ENCODE measurements at places on chromosomes 2 and 18.

GRCh38 chr2:195961873-195962272, 106.8 kb downstream of the DNAH7 start:
- no peak for DNase-seq

DNA sequence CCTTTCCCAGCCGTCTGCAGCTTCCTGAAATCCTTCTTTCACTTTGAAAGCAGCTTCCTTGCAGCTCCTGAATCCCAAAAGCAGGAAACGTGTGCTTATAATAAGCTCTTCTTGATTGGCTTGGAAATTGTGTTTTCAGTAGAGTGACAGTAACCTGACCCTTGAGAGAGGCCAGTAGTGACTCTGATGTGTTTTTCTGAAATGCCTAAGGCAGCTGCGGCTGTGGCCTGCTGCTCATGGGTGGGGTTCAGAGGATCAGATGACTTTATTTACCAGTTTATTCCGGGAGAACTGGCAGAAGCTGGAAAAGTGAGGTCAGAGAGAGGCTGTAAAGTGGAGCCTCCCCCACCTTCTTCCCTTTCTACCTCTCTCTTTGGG, 31.9 kb upstream of the RPIA start:
- DNase-seq = no peak

DNA sequence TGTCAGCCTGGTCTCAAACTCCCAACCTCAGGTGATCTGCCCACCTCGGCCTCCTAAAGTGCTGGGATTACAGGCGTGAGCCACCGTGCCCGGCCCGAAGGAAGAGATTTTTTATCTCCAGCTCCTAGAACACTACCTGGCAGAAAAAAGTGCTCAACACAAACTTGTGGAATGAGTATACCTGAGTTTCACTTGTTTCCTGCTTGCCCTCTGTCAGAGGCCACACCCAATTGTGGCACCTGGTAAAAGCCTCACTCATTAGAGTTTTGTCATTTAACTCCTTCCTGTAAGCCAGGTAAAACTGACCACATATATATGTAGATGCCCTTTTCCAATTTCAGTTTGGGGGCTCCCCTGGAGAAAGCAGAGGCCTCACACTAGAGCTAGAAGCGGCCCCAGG, 42.2 kb upstream of the RTN4 start:
- DNase-seq = no peak

DNA sequence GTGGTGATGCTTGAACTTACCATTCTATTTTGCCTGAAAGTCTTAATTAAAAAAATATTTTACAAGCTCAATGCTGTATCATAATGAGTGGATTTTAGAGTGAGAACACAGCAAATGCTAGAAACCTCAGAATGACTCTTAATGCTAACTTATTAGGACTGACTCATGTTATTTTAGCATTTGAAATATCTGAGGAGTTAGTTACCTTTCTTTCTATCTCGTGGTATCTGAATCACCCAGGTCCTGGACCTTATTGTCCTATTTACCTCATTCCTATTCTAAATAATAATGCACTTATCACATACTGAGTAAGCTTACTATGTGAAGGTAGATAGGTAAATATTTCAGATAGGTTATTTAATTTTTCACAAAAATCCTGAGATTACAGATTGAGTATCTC, 70.7 kb downstream of the SOS1 start:
- DNase-seq = no peak

DNA sequence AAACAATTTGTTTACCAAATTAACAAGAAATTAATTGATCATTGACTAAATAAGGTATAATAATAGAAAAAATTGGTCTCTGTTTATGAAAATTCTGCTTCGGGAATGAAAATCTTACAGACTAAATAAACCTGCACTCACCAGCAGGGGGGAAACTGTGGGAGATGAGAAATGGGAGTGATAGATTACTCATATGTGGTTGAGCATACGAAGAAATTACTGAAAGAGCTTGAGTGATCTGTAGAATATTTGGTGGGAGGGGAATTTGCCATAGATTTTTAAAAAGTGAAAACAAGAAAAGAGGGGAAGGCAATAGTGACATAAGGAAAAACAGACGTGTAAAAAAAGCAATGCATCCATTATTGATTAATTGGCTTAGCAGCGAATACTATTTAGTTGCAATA, 2.2 kb downstream of the HMSD start:
- no peak for DNase-seq

GRCh38 chr2:188664951-188665595, 309.1 kb upstream of the COL3A1 start:
- DNase-seq = no peak

DNA sequence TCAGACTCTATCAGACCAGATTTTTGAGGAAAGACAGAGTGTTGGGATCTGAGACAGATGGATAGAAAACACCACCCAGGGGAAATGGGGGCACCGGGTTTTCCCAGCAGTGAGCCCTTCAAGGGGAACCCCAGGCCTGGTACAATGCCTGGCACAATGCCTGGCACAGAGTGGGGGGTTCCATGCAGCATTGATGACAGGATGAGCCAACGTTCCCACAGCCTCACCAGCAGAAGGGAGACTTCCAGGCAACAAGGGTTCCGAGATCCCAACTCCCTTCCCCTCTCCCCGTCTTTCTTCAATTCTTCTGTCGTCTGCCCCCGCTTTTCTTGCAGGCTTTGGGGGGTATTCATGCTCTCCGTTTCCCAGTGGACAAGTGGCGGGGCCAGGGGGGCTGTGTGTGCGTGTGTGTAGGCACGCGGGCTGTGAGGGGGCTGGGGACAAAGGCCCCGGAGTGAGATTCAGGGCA, 132.1 kb upstream of the HAAO start:
- no peak for DNase-seq

GRCh38 chr2:126908721-126909177, 10.1 kb downstream of the TEX51 start:
- DNase-seq = no peak

- peak; percentile 59 for DNase-seq
Measured at GRCh38 chr2:38505779-38506178, 96.9 kb downstream of the HNRNPLL start.

DNA sequence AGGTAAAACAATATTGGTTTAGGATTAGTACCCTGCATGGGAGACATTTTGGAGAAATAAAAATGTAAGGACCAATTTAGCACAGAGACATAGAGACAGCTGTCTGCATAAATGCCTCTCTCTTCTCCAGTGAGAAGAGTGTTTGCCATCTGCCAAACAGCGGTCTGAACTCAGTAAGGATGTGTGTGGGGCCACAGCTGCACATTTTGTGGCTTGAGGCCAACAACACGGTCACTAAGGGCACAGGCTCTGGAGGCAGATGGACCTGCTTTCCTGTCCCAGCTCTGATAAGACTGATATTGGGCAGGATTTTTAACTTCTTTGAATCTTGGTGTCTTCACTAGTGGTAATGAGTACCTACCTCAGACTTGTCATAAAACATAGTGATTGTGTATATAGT, 10.2 kb downstream of the ZBTB14 start:
- no peak for DNase-seq

GRCh38 chr2:53945538-53945937, 25.3 kb downstream of the PSME4 start:
- no peak for DNase-seq

DNA sequence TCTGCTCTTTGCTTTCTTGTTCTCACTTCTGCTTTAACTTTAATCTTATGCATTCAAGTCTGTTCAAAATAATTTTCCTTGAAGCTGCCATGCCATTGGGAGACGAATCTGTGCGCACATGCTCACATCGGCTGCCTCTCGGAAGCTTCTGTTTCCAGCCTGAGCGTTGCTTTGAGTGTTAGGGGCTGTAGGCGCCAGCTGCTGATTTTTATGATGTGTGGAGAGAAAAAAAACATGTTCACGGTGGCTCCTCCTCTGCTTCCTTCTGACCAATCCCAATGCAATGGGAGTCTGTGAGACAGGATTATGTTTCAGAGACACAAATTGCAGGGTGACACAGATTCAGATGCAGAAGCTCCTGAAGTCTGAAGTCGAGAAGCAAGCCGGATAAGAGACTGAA, at the start of gene MC4R:
MC4R (minus strand) TSS at position 180 of the 400 bp plus-strand sequence. CDS start 426 bp downstream, outside the sequence.
- peak; percentile 70 for DNase-seq

- no peak for DNase-seq
Measured at GRCh38 chr2:170095380-170095779, 82.6 kb upstream of the MYO3B start.

- DNase-seq = no peak
Measured at GRCh38 chr2:11371092-11371937, 26.9 kb upstream of the ROCK2 start.

GRCh38 chr2:187847245-187848208, 293.3 kb upstream of the TFPI start:
- DNase-seq = no peak

- DNase-seq = no peak
Measured at GRCh38 chr2:191804766-191805165, 42.1 kb downstream of the CAVIN2 start.

DNA sequence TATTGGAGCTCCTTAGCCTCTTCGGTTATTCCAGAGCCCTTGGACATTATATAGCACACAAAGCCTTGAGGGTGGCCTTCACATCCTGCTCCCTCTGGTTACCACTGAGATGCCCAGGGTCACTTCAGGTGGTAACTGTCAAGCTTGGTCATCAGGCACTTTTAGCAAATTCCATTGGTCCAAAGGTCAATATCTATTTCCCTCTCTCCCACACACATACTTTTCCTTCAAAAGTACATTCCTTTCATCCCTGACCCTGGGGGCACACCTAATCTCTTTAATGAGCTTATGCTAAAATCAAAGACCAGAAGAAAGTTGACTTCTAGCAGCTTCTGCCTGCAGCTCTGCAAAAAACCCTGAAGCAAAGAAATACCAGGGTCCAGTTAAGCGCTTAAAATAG, 172.0 kb upstream of the NRP2 start:
- no peak for DNase-seq

DNA sequence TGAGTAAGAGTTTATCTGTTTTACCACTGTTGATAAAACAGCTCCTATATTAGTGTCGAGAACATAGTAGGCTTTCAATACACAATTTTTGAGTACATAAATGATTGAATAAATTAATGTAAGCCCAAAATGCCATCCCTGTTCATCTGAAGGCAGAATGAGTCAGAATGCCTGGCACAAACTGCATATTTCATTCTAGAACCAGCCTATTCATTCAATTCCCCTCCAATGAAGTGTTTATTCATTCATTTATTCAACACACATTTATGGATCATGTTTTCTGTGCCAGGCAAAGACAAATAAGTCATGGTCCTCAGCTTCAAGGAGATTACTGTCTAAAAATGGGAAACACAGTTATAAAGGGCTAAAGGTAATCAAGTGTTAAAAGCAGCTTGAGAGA, 22.8 kb upstream of the LCLAT1 start:
- DNase-seq = no peak

GRCh38 chr2:237053066-237053465, 32.6 kb upstream of the COPS8 start:
- DNase-seq = no peak

GRCh38 chr2:126792186-126792585, 106.5 kb upstream of the TEX51 start:
- no peak for DNase-seq

GRCh38 chr2:160061944-160062291, 497 bp downstream of the PLA2R1 start:
- DNase-seq = peak; percentile 49

DNA sequence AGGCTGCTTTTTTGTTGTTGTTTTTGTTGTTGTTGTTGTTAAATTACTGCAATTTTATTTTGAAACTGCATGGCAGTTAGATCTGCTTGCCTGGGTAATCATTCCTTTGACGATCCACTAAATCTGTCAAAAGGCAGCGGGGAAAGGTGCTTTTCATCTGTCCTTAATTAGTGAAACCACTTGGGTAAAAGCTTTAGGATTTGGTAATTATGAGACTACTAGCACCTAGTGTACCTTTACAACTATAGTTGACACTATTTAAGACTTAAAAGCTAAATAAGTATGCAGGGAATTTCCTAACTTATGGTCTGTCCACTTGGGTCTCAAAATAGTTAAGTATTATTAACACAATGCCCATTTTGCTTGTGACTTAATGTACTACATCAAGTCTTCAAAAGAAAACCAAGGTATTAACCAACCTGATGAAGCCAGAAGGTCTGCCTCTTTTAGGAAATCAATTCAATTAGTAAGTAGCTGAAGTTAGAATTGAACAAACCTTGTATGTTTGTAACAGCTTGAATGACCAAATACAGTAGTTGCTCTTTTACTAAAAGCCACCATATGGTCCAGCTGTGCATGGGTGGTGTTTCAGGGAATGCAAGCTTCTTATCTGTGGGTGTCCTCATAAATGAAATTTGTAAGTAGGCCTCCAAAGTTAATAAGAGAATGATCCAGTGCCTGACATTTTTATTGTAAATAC, 44.8 kb downstream of the NAB1 start:
- DNase-seq = no peak

GRCh38 chr18:43648002-43648401, 370.7 kb upstream of the SYT4 start:
- DNase-seq = no peak

GRCh38 chr2:99659874-99660273, 170.1 kb upstream of the REV1 start:
- DNase-seq = no peak

DNA sequence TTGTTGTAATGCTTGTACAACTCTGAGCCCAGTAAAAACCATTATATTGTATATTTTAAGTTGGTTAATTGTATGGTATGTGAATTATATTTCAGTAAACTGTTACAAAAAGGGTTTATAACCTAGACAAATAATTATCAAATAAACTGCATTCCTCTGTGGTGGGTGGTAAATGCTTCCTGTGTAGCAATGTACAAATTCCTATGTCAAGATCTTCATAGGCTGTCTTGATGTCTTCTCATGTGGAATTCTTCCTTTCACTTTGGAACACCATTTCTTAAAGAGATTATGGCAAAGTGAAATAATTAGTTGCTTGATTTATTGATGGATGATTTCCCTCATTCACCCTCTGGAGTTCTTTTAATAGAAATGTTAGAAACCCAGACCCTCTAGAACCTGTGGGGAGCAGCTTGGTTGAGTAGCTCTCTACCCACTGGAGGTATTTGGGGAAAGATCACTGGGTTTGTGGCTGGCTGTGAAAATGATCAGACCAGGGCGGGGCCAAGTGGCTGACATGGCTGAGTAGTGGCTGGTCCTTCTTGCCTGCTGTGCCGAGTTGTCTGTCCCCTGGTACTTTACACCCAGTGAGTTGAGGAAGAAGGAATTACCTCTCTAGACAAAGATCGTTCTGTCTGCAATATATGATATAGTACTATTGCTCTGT, 22.4 kb upstream of the MGAT5 start:
- DNase-seq = no peak

DNA sequence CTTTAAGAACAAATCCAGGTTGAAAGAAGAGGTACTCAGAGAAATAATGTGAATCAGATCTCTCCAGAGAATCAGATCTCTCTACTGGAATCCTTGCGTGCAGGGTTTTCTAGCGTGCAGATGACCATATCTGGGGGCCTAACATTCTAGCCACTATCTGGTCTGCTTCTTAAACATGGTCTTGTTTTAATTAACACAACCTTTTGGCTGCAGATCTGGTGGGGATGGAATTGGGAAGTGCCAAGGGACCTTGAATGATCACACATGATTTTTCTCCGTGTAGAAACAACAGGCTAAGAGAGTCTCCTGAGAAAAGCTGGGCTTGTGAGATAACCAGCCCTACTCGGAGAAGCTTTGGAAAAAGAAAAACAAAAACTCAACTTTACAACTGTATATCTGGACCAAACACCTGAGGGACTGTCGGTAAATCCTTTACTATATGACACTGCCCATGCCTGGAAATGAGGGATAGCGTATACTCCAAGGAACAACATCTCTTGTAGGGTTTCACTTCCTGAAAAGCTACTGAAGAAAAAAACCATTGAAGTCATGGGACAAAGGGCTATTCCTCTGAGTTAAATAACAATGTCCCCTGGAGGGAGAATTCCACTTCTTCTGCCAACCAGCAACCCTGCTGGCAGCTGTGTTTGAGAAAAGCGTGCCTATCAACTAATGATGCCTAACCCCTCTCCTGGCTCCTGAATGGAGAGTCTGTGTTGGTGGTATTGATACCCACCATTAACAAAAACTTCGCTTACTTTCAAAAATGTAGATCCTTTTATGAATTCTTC, 171.0 kb upstream of the REV1 start:
- no peak for DNase-seq
